ENCODE measurements at places on chromosomes 6 and 20.

GRCh38 chr20:1434571-1435336 lies 31.9 kb downstream of the NSFL1C start:
- no peak for DNase-seq

DNA sequence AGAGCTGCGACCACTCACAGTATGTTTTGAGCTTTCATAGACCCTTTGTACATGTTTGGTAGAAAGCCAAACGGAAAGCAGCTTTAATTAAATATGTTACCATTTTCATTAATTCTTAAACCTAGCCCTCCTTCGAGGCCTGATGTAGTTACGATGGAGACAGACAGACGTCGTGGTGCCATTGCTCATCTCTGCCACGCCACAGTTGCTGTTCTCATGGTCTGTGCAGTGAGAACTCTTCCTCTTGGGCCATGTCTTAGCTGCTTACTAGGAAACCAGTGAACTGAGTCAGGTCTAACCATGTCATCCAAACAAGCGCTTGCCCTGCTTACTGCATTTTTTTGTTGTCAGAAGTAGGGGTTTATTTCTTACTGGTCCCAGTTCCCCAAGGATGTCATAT lies 62.8 kb downstream of the SNX9 start:
- DNase-seq, result no peak

DNA sequence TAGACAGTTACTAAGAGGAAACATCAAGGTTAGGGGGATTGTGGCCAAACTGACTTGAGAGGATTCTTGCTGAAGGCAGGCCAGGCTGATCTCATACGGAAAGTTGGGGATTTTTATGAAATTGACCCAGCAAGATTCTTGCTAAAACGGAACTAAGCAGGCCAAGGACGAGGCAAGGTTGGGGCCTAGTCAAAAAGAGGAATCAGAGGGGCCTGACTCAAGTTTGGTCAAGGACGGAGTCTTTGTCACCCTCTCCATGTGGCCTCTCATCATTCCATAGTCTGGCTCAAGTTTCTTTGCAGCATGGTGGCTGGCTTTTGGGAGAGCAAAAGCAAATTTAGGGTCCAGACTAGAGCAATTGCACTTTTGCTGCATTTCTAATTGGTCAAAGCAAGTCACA lies 7.9 kb upstream of the HECA start:
- no peak for DNase-seq

GRCh38 chr20:3111507-3111906 lies 27.0 kb upstream of the AVP start:
- DNase-seq, result no peak

- DNase-seq, result no peak
Measured at GRCh38 chr6:2958331-2958711, 13.0 kb downstream of the SERPINB6 start.

- DNase-seq, result no peak
Measured at GRCh38 chr6:140538926-140539325, 1164.5 kb upstream of the CITED2 start.

DNA sequence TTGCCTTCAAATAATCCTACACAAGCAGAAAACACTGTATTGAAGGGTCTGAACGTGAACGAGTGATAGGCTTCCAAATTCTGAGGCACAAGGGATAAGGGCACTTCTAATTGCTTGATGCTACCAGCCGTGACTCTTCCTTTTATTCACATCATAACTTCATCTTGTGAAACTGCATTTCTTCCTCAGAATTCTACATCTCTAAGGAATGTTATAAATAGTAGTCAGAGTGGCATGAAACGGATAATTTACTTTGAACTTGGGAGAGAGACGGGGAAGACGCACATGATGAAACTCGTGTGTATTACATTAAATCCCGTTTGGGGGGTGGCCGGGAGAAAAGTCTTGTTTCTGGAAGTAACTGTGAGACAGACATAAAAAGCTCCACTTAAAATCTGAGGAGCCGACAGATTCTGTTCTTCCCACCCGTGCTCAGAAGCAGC lies 754 bp downstream of the HDDC2 start:
- DNase-seq, result no peak

All from NCI-H1930 (cell line).